Bladder microvascular endothelial cell (primary cell): ENCODE measurements at places on chromosomes 4 and X. TPM values are rescaled to one million over a fixed set of nuclear protein-coding genes. Genes with fewer than 3 reads are reported as not detected.

Gene GABRG1
- total RNA-seq: not detected in 2 replicates

Gene NDST3
- total RNA-seq: 0.16 and 5.9 TPM in 2 replicates

Gene KLF8
- total RNA-seq: 0.44 and 0.65 TPM in 2 replicates

Gene CPZ
- under 0.01 TPM in 1 of 2 replicates, not detected in the other for total RNA-seq

Gene TMPRSS11B
- not detected in 2 replicates for total RNA-seq

Gene TEX13B
- not detected in 2 replicates for total RNA-seq

Gene TASL
- not detected in 2 replicates for total RNA-seq

Gene SPACA5
- not detected in 2 replicates for total RNA-seq

Gene MEPE
- not detected in 2 replicates for total RNA-seq

Gene SATL1
- not detected in 2 replicates for total RNA-seq

Gene SPATA18
- 5.3 and 9.1 TPM in 2 replicates for total RNA-seq

Gene ATP2B3
- total RNA-seq: under 0.01 TPM in 1 of 2 replicates, not detected in the other

Gene CPE
- total RNA-seq: 1.6 and 2.1 TPM in 2 replicates

Gene DRP2
- 0.06 TPM in 1 of 2 replicates, not detected in the other for total RNA-seq

Gene GAGE12H
- total RNA-seq: not detected in 2 replicates

Gene DACH2
- total RNA-seq: not detected in 2 replicates

Gene NKRF
- 3.1 and 8.2 TPM in 2 replicates for total RNA-seq

Gene TRIML1
- 0.49 TPM in 1 of 2 replicates, not detected in the other for total RNA-seq

Gene KIT
- 7.4 and 35.4 TPM in 2 replicates for total RNA-seq

Gene FGFR3
- 0.32 and 3.2 TPM in 2 replicates for total RNA-seq

Gene HCCS
- total RNA-seq: 14.2 and 25.0 TPM in 2 replicates

Gene FAM53A
- 0.65 and 1.7 TPM in 2 replicates for total RNA-seq

Gene IL21
- not detected in 2 replicates for total RNA-seq

Gene GASK1B
- 165 and 168 TPM in 2 replicates for total RNA-seq

Gene TRO
- total RNA-seq: 0.65 and 4.7 TPM in 2 replicates

Gene GSTCD
- total RNA-seq: 7.9 and 9.7 TPM in 2 replicates

Gene ERCC6L
- 3.1 and 3.5 TPM in 2 replicates for total RNA-seq

Gene ART3
- total RNA-seq: not detected in 2 replicates

Gene GAB3
- total RNA-seq: 8.3 and 13.9 TPM in 2 replicates

Gene CENPVL2
- total RNA-seq: not detected in 2 replicates

Gene GLOD5
- not detected in 2 replicates for total RNA-seq

Gene GAGE13
- total RNA-seq: not detected in 2 replicates

Gene MAGEC1
- total RNA-seq: not detected in 2 replicates

Gene CTAG1B
- not detected in 2 replicates for total RNA-seq

Gene ADRA2C
- total RNA-seq: 0.16 and 0.31 TPM in 2 replicates

Gene NSUN7
- under 0.01 TPM in 2 replicates for total RNA-seq

Gene TAPT1
- total RNA-seq: 6.8 and 23.5 TPM in 2 replicates

Gene TRPC3
- total RNA-seq: under 0.01 TPM in 1 of 2 replicates, not detected in the other

Gene TLR1
- total RNA-seq: 0.97 and 1.7 TPM in 2 replicates

Gene NXF2B
- total RNA-seq: not detected in 2 replicates

Gene SHROOM3
- total RNA-seq: 0.19 and 0.81 TPM in 2 replicates

Gene STPG2
- 0.13 TPM in 1 of 2 replicates, not detected in the other for total RNA-seq

Gene AMOT
- total RNA-seq: 0.97 and 5.0 TPM in 2 replicates

Gene F11
- total RNA-seq: not detected in 2 replicates

Gene LIMCH1
- total RNA-seq: 41.9 and 57.3 TPM in 2 replicates

Gene PLA2G12A
- total RNA-seq: 4.0 and 52.1 TPM in 2 replicates

Gene RHOXF1
- not detected in 2 replicates for total RNA-seq

Gene CNGA1
- not detected in 2 replicates for total RNA-seq

Gene SSX3
- not detected in 2 replicates for total RNA-seq

Gene HTR2C
- total RNA-seq: not detected in 2 replicates

Gene TRAM1L1
- total RNA-seq: 0.16 and 1.4 TPM in 2 replicates

Gene QRFPR
- total RNA-seq: 0.16 and 0.63 TPM in 2 replicates

Gene ZNF732
- 0.81 and 0.88 TPM in 2 replicates for total RNA-seq

Gene ZFP42
- 0.16 TPM in 1 of 2 replicates, not detected in the other for total RNA-seq

Gene TSPAN5
- 15.1 and 47.8 TPM in 2 replicates for total RNA-seq

Gene ZDHHC15
- total RNA-seq: under 0.01 and 0.06 TPM in 2 replicates
